Stimulated activated CD8-positive, alpha-beta memory T cell treated with anti-CD3 and anti-CD28 coated beads, Interleukin-4, amount 100 ng/mL, for 1 hour (primary cell): ENCODE measurements at places on chromosomes 13 and 19.

GRCh38 chr19:46723471-46723870 is 6.6 kb upstream of the PRKD2 start:
- DNase-seq: no peak

DNA sequence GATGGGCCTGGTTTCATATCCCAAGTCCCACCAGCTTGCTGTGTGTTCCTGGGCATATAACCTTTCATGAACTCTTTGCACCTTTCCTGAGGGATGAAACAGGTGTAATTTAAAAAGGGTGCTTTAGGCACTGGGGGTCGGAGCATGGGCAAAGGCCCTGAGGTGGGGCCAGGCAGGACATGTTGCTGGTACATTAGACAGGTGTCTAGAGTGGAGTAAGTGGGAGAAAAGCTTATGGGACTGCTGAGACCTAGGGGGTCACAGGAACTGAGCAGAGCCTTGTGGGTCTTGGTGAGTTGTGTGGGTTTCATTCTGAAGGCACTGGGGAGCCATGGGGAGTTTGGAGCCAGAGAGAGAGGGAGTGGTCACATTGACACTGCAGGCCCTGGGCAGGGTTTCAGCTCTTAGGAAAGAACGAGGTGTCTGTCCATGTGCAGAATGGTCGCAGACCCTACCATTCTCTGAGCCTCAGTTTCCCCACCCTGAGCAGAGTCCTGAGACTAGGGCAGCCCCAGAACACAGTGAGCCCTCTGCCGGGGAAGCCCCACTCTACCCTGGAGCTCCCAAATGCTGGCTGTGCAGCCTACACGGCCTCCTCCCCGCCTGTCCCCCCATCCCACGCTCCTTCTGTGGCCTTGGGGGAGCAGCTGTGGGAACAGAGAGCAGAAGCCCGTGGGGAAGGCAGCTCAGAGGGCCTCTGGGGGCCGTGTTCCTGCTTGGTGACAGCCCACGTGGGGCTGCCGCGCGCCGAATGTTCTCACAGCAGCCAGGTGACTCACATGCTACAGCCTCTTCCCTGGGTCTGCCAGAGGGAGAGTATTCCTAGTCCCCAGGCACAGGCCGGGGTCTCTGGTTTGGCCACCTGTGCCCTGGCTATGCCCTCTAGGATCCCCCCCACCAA is 7.3 kb upstream of the HOMER3 start:
- no peak for DNase-seq

DNA sequence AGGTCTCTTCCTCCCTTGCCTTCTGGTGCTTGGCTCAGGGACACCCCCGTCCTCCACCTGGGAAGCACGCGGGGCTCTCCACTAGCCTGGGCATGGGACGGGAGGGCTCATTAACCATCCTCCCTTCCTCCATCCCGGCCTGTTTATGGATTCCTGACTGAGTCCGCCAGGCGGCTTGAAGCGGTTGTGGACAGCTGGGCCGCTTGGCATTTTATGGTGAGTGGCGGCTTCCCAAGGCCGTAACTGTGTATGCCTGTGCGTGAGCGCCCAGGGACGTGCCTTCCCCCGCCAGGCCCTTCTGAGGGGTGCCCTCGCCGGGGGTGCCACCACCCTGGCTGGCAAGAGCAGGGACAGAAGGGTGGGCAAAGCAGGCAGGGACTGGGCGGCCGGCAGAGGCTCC is 202.8 kb downstream of the URI1 start:
- DNase-seq: no peak

DNA sequence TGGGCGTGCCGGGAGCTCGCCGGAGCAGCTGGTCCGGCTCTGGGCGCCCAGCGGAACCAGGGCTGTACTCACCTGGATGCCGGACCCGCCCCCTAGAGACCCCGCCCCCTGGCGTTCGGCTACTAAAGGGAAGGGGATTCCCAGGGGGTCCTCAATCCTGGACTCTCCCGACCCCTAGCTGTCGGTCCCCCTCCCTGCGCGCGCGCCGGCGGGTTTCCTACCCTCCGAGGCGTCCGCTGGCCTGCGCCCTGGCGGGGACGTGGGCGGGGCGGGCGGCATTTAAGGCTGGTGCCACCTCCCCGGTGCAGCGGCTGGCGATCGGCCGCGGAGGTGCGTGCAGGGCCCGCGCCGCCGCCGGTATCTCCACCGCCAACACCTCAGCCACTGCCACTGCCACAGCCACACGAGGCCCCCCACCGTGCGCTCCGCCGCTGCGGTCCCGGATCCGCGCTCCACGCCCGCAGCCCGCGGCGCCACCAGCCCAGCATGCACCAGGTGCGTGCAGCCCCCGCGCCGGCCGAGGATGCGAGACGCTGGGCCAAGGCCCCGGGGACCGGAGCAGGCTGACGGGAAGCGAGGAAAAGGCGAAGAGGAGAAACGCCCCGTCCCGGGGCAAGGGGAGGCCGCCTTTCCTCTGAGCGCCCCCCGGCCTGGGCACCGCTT is at the start of gene ATP12A:
TSS of gene ATP12A (plus strand) at position 151 of the 663 bp plus-strand sequence. CDS start at position 487, 336 bp downstream.
- DNase-seq: no peak

DNA sequence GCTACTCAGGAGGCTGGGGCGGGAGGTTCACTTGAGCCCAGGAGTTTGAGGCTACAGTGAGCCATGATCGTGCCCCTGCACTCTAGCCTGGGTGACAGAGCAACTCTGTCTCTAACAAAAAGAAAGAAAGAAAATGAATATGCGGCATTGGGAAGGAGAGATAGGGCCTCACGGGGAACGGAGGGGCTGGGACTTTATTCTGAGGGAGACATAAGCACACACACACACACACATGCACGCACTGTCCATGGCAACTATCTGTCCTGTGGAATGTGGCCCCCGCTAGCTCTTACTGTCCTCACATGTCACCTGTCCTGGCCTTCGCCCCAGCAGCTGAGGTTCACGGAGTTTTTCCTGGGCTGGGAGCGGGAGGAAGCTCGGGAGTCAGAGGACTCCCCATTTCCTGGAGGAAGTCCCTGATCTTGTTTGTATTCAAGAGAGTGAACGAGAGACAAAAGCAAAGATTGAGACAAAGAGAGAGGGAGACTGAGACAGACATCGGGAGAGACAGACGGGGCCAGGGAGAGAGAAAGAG is 654 bp downstream of the STAP2 start:
- DNase-seq: no peak

DNA sequence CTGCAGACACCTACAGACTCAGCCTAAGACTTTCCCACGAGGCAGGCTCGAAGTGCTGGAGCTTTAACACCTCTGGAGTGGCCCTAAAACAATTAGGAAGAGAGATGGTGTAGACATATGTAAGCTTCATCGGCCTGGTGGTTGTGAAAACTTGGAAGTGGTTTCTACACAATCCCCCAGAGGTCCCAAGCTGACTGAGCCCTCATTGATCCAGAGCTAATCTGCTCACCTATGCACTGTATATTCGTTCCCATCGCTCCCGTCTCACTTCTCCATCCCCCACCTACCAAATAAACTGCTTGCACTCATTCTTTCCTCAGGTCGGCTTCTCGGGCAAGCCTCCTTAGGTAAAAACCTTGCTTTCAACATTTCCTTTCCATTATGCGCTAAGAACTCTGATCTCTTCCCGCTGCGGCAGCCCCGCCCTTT is 767 bp upstream of the ZNF793 start:
- no peak for DNase-seq

DNA sequence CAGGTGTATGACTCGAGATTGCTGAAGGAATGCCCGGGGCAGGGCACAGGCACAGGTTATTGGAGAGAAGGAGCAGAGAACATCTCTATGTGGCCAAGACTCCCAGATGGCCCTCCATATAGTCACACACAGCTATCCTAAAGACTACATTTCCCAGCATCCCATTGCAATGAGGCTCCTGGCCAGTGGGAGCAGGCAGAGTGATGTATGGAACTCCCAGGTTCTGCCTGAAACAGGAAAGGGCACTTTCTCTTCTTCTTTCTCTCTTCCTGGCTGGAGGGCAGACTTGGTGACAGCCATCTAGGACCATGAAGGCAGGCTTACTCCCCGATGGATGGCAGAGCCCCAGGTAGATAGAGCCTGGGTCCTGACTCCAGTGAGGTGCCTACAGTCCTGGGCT is 13.5 kb downstream of the PPP1R13L start:
- DNase-seq: no peak

DNA sequence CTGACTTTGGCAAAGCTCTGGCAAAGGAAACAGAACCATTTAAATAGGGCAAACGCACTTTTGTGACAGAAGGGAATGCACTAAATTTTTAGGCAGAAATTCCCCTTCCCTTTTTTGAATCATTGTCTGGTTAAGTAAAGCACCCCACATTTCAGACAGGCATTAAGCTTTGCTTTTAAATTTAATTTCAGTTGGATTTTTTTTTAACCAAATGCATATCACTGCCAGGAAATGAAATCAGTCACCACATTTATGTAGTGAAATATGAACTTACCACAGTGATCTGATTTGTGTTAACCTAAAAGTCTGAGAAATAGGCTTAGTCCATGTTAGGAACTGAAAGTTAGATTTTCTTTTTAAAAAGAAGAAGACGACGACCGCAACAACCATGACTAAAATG is 10.8 kb downstream of the GPR183 start:
- no peak for DNase-seq

- DNase-seq: no peak
These were observed 73.2 kb downstream of the GGACT start for GRCh38 chr13:100515410-100515800.

DNA sequence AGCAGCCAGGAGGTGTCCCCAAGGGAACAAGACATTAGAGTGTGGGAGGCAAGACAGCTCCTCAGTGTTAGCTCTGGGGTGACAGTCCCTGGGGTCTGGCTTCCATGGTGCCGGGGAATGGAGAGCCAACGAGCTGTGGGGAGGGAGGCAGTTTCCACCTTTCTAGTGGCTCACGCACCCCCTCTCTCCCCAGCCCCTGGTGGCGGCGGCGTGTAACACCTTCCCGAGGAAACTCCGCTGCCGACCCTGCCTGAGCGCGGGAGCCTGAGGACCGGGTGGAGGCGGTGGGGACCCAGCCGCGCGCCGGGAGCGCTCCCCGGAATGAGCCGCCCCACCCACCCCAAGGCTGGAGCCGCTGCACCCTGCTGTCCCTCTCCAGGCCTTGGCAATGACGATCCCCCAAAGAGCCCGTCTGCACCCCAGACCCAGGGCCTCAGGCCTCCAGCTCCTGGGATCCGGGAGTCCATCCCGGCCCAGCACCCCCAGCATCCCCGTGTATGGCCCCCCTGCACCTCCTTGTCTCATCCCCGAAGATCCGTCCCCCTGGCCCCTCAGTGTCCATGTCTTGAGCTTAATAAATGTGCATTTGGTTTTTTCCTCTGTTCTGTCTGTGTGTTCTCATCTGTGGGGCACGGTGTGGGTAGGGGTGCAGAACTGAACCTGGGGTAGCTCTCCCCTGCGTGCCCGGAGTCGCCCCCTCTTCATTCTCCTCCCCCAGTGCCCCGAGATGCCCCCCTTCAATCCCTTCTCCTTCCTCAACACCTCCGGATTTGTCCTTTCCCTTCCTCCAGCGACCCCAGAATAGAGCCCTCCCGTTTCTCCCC is 622 bp upstream of the FXYD5 start:
- DNase-seq: peak; percentile 46

- no peak for DNase-seq
These were observed 12.4 kb downstream of the ERFL start for GRCh38 chr19:41915776-41916414.

GRCh38 chr13:66911411-66911939 is 318.7 kb downstream of the PCDH9 start:
- no peak for DNase-seq

GRCh38 chr13:50230662-50230978 is 215.4 kb downstream of the KCNRG start:
- no peak for DNase-seq

GRCh38 chr19:49683814-49684250 is 5.6 kb upstream of the ADM5 start:
- DNase-seq: no peak

DNA sequence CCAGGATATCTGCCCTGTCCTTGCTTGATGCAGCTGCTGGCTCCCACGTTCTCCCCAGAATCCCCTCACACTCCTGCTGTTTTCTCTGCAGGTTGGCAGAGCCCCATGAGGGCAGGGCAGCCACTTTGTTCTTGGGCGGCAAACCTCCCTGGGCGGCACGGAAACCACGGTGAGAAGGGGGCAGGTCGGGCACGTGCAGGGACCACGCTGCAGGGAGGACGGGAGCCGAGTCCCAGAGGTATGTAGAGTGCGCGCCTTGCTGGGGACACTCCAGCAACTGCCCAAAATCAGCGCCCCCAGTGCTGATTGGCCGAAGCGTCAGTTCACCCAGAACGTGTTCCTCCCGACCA is 30.3 kb upstream of the MIER2 start:
- DNase-seq: no peak

GRCh38 chr13:66624302-66624701 is 605.8 kb downstream of the PCDH9 start:
- DNase-seq: no peak

- DNase-seq: no peak
These were observed 11.9 kb upstream of the LIN7B start for GRCh38 chr19:49102303-49102702.

GRCh38 chr13:69579351-69579750 is 528.3 kb upstream of the ATXN8OS start:
- DNase-seq: no peak

GRCh38 chr19:2769218-2769617 is 13.9 kb downstream of the SGTA start:
- no peak for DNase-seq

- DNase-seq: no peak
These were observed 310.9 kb downstream of the ZNF536 start for GRCh38 chr19:30682999-30683536.

DNA sequence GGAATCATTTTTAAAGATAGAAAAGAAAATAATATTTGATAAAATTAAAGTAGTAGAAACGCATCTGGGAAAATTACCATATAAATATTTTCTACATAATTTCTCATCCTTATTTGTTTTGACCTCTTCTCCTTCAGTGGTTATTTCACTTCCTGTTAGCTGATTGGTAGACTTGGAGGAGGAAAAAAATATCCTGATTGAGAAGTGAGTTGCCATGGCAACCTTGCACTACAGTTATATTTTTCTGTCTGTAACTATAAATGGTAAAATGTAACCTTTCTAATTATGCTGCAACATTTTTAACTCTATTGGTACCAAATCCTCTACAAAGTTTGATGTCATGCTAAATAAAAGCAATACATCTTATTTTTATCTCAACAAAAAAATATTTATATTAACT is 45.2 kb downstream of the SCEL start:
- DNase-seq: no peak

GRCh38 chr13:44117351-44117750 is 237.6 kb downstream of the LACC1 start:
- DNase-seq: no peak

DNA sequence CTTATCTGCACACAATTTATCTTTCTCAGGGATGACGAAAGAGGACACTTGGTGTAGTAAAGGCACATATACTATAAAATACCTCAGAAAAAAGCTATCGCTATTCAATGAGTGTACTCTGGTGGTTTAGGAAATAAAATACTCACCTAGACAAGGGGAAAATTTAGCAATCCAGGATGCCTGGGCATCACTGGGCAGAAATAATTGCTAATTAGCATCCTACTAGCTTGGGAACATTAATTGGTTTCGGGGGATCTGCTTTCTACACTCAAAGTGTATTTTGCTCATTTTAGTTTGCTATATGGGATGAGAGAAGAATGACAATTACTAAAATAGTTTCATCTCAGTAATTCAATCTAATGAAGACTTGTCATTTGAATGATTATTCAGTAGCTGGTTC is 60.3 kb downstream of the OLFM4 start:
- DNase-seq: no peak

GRCh38 chr19:57473646-57474045 is 3.7 kb downstream of the ZNF772 start:
- DNase-seq: no peak
